ENCODE measurements at places on chromosomes 3 and 15.

DNA sequence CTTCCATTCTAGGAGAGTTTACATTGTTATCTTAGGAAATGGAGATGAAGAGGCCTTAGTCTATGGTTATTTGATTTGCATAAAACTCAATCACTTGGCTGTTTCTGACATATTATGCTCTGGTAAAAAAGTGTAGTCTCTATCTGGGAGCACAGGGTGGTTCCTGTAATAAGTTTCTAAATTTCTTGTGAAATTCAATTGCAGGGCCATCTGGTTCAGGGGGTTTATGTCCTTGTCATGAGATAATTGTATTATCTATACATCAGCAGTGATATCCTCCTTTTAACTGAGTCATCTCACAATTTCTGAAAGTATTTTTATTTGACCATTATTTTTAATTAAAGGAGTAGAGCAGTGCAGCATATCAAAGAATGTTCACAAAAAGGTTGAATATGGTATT is 203.3 kb downstream of the MFSD1 start:
- DNase-seq, result no peak

- peak; percentile 28 for DNase-seq
These were observed 158.3 kb downstream of the SLCO3A1 start for GRCh38 chr15:92011611-92012367.

DNA sequence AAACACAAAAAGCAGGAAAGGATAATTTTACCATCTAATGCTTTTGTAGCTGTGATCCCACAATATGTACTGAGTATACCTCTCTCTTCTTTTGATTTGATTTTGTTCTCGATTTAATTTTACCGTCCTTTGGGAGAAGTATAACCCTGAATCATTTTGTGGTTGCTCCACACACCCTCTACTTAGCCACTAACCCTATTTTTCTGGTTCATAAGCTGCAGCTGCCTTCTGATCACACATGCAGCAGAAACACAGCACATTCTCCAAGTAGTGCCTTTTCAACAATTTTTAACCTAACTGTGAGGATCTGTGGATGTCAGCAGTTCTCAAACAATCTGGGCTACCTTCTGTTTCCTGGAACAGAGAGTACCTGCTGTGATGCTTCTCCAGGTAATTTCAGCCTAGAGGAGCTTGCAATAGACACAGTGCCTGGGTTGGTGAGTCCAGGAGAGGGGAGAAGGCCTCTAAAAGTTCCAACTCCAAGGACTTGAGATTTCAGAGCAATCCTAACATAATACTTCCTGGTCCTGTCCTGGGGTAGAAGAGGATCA is 40.3 kb downstream of the HGD start:
- DNase-seq, result no peak

GRCh38 chr15:90046289-90046688 is 45.2 kb downstream of the ZNF710 start:
- DNase-seq, result no peak

DNA sequence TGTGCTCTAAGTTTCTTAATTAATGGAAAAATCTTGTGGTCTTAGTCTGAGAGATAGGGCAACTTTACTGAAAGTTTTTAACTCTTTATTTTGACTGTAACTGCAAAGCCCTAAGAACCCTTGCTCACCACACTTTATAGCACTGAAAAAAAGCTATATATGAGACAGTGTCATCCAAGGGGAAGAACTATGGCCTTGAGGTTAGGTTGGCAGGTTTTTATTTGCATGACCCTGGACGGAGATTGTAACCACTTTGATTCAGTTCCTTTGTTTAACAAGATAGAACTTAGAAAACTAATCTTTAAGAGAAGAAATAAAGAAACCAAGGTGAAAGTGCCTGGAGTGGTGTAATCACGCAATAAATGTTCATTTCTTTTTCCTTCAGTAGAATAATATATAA is 30.6 kb upstream of the LYSMD4 start:
- DNase-seq, result no peak

- DNase-seq, result no peak
These were observed 38.7 kb downstream of the GJD2 start for GRCh38 chr15:34716111-34716510.

GRCh38 chr3:61141227-61141626 is 110.0 kb downstream of the FHIT start:
- DNase-seq, result no peak

- DNase-seq, result peak; percentile 16
These were observed 30.2 kb upstream of the BSN start for GRCh38 chr3:49523756-49524747.

- peak; percentile 48 for DNase-seq
These were observed 21.5 kb downstream of the SSUH2 start for GRCh38 chr3:8622873-8623691.

DNA sequence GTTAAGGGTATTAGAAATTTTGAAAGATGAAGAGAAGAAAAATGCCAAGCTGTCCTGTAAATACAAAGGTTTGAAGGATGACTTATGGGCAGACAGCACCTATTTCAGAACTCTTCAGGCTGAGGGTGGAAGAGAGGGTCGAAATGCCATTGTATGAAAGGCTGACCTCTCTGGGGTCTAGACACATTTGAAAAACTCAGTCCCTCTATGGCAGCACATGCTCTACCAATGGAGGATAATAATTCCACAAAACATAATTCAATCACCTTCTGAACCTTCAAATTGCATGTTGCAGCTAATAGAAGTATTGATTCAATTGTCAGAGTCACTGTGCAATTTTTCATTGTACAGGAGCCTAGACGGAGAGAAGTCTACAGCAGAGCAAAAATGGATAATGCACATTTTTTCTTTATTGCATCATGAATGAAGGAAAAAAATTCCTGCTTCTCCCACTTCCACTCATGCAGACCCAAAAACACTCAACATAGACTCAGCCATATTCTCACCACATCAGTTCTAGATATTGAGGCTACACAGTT is 569.1 kb downstream of the TBL1XR1 start:
- DNase-seq, result no peak

DNA sequence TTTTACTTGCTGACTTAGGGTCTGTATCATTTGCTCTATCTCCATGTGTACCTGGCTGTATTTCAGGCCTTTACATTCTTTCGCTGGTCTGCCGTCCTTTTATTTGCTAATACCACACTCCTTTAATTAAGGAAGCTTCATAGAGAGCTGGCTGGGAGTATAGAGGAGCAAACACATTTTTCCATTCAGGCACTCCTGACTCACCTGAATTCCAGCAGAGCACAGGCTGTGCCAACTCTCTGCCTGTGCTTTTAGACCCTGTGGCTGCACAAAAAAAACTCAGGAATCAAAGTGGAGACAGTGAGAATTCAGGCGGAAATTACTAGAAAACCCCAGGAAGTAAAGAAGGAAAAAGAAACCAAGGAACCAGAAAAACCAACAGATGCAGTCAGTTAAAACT is 29.0 kb upstream of the ATP10A start:
- DNase-seq, result no peak

GRCh38 chr3:72530426-72530825 is 317.8 kb downstream of the SHQ1 start:
- DNase-seq, result no peak

DNA sequence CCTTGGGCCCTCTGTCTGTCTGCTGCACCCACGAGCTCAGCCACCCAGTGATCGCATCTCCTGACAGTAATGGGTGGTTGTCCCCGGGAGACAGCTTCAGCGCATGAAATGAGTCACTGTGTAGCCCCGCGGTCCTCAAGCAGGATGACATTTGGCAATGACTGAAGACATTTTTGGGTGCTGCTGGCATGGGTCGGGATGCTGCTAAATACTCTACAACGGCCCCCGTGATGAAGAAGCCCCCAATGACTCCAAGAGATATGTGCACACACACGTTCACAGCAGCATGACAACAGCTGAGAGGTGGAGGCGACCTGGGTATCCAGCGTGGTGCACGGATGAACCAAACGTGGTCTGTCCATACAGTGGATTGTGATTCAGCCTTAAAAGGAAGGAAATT is 17.4 kb upstream of the ZXDC start:
- DNase-seq, result no peak

DNA sequence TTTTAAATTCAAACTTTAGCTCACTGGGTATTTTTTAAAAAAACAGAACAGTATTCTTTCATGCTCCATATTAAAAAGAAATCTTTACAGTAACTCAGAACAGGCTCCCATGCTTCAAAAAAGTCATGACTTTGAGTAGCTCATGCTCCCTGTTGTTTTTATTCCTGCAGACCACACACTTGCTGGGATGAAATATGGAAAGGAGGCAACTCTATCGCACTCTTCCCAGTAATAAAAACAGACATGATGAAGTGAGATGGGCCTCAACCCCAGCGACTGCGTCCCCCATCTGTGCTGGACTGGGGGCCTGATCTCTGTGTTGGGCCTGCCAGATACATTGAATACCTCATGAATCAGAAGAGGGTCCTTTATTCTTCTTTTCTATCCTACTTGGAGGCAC is 58.9 kb downstream of the ARHGEF3 start:
- DNase-seq, result no peak

- DNase-seq, result no peak
These were observed 53.4 kb upstream of the CHD2 start for GRCh38 chr15:92846741-92847140.

- DNase-seq, result no peak
These were observed 98.9 kb downstream of the ULK4 start for GRCh38 chr3:41863024-41863423.

GRCh38 chr15:69606144-69606543 is 153.5 kb downstream of the RPLP1 start:
- no peak for DNase-seq

GRCh38 chr3:149547954-149548668 is 73.6 kb downstream of the TM4SF4 start:
- peak; percentile 48 for DNase-seq

GRCh38 chr15:52493968-52494367 is 34.7 kb downstream of the MYO5A start:
- DNase-seq, result no peak

DNA sequence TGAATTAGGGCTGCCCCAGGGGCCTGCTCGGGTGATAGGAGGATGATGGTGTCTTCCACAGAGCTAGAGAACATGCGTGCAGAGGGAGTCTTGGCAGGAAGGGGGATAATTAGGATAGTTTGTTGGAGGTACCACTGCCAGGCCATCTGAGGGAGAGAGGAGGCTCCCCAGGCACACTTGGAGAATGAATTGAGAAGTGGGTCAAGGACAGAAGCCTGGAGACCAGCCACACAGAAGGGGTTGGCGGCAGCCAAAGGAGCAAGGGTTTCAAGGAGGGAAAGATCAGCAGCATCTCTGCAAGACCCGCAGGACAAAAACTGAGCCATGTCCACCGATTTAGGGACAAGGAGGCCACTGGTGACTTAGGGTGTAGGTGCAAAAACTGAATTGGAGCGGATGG is 6.9 kb downstream of the SLC28A1 start:
- no peak for DNase-seq

GRCh38 chr3:67650084-67650483 is 4.3 kb downstream of the SUCLG2 start:
- no peak for DNase-seq

DNA sequence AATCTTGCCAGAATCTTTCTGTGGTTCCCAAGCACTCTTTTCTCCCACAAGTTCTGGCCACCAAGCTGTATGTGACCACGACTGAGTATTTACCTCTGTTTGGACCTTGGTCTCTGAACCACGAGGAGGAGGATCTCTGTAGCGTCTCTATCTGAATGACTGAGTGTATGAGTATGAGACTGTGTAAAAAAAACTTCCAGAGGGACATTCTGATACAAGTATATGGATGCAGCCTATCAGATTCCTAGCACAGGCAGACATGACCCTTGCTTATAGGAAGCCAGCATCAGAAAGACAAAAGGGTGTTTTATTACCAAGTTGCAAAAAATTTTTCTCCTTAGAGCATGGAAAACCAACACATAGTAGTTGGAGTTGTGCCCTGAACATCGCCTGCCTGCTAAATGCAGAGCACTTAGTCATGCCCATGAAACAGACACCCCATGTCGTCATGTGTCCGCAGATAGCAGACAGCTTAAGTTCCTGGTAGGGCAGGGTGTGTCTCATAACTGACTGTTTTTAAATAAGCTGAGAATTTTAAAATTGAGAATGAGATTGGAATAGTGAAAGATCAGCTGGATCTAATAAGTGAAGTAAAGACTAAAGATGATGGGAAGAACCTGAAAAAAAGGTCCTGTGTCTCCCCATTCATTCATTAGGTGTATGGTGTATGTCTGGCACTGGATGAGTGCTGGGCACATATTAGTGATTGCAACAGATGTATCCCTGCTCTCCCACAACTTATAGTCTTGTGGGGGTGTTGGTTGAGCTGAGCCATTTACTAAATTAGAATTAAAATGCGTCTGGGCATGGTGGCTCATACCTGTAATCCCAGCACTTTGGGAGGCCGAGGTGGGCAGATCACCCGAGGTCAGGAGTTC is 30.9 kb downstream of the DAG1 start:
- no peak for DNase-seq

- DNase-seq, result no peak
These were observed 37.8 kb downstream of the PTH1R start for GRCh38 chr3:46915297-46915822.

- DNase-seq, result peak; percentile 32
These were observed 316.2 kb downstream of the PTPRG start for GRCh38 chr3:61877359-61878138.

Measured in NCI-H2029 treated with DMSO at 0.1 percent for 48 hours (cell line).